ENCODE measurements at places on chromosomes 13 and 19.

GRCh38 chr13:60642552-60642951 lies 245.5 kb downstream of the TDRD3 start:
- no peak for DNase-seq

DNA sequence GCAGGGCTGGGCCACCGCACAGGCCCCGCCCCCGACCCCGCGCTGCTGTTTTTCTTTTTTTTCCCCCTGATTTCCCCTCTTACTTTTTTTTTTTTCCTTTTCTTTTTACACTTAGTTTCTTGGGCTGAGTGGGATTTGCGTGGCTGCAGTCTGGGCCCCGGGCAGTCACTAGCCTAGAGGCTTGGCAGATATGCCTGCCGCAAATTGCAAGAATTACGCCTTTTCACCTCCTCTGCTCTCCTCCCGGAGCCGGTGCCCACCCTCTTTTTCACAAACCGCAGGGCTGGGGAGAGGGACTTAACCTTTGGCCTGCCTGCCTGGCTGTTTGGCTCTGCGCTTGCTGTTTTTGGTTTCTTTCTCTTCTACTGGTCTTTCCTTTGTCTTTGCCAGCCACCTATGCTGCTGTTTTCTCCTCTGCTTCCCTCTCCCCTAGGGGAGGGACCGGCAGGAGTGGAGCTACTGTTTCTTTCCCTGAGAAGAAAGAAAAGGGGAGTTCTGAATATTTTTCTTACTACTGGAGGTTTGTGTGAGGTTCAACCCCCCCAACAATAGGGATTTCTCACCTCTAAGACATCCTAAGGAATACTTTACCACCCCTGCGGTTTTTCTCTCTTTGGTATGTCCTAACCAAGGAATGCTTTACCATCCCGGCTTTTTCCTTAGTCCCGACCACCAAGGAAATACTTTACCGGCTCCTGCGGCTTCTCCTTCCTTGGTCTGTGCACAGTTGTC lies 11.0 kb downstream of the ZNF552 start:
- DNase-seq: peak; percentile 43

GRCh38 chr19:34432797-34433196 lies 4.6 kb downstream of the UBA2 start:
- no peak for DNase-seq

- DNase-seq: no peak
These were observed 10.8 kb upstream of the HSPH1 start for GRCh38 chr13:31172535-31172934.

GRCh38 chr19:45419895-45420294 lies 3.8 kb downstream of the ERCC1 start:
- DNase-seq: no peak

DNA sequence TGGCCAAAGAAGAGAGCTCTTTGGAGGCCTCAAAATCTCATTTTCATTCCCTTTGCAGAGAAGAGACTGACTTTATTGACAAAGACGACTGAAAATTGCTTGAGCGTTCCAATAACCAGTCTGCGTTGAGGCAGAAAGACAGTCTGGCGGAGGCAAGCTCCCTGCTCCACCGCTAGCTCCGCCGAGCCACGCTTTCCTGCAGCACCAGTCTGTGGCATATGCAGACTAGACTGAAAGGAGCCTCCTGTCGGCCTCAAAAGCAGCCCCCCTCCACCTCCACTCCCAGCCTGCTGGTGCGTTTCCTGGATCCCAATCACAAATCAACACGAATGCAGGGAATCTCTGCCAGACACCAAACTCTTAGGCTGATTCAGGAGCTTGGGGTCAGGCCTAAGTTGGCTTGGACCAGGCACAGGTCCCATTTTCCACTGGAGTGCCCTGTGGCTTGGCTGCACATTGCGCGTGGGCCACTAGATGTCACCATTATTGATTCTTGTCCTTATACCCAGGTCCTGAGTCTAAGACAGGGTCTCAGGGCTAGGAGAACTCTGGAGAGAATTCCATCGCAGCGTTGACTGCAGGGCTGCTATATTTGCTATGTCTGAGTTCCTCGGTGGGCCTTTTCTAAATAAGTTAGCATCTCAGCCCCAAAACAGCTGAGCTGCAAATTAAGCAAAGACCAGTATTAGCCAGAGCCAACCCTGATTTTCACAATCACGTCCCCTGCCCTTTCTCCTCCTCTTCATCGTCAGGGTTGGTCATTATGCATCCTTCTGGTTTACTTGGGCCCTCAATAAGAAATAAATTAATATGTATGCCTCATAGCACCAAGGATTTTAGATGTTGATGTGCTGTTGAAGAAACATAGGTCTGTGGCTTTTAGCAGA lies 5.2 kb upstream of the ZNF507 start:
- no peak for DNase-seq

DNA sequence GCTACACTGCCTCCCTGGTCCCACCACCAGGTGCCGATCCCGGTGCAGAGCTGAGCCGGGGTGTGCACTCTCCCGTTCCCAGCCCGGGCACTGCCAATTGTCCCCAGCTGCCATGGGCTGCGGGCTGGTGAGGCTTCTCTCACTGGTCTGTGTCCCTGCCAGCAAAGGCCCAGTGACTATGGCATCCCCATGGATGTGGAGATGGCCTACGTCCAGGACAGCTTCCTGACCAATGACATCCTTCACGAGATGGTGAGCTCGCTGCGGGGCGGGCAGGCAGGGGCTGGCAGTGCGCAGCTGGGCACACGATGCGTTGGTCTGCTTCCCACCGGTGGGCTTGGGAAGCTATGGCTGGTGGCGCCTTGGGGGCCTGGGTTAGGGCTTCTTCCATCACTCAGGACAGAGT lies 14.6 kb downstream of the MPND start:
- DNase-seq: no peak

- no peak for DNase-seq
These were observed 12.5 kb downstream of the VSIG10L start for GRCh38 chr19:51329411-51329810.

DNA sequence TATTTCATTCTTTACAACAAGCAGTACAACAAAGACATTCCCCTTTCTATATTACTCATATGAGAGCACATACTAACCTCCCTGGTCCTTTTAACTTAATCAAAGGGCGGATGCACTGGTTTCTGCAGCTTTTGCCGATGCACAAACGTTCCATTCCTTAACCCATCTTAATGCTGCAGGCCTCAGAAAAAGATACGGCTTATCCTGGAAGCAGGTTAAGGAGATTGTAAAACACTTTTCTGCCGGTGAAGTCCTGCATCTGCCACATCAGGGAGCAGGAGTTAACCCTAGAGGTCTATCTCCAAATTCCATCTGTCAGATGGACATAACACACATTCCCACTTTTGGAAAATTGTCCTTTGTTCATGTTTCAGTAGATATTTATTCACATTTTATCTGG lies 11.5 kb upstream of the ZNF814 start:
- no peak for DNase-seq

DNA sequence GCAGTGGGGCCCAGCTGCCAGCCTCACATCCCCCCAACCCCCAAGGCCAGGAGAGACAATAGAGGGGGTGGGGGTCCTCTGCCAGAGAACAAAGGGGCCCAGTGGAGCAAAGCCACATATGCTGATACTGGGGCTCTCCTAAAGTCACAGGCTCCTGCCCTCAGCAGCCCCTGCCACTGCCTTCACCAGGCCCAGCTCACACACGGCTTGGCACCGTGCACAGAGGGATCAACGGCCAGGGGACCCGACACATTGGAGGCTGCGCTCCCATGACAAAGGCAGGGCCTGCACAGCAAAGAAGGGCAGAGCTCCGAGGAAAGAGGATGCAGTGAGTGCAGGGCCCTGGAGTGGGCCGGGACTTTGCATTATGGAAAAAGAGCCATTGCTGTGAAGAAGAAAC lies 146.4 kb downstream of the KDM4B start:
- no peak for DNase-seq

DNA sequence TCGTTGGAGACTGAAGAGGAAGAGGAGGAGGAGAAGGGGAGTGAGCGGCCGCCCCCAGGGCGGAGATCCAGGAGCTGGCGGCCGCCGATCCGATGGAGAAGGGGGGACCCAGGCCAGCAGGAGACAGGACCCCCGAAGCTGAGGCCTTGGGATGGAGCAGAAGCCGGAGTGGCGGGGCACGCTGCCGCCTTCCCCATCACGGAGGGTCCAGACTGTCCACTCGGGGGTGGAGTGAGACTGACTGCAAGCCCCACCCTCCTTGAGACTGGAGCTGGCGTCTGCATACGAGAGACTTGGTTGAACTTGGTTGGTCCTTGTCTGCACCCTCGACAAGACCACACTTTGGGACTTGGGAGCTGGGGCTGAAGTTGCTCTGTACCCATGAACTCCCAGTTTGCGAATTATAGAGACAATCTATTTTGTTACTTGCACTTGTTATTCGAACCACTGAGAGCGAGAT lies 1.8 kb downstream of the GADD45B start:
- DNase-seq: no peak

- DNase-seq: no peak
These were observed at the start of gene ERFL for GRCh38 chr19:41928221-41928683. TSS of gene ERFL (minus strand) at chr19:41928449. CDS start at chr19:41912919, 15,530 bp downstream.

DNA sequence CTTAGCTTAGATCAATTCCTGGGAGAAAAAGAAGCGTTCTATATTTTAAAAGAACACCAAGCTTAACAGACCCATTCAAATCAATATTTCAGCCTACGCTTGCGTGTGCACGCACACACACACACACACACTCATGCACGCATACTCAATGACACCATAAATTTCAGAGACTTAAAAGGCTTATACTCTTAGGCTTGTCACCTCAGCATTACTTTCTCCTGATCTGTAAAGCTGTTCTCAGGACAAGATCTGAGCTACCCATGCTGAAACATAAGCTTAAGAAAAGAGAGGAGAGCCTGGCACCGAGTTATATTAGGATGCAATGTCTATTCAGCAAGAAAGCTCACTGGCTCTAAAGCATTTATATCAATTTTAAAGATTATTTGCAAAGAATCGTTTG lies 368.5 kb downstream of the FGF14 start:
- no peak for DNase-seq

DNA sequence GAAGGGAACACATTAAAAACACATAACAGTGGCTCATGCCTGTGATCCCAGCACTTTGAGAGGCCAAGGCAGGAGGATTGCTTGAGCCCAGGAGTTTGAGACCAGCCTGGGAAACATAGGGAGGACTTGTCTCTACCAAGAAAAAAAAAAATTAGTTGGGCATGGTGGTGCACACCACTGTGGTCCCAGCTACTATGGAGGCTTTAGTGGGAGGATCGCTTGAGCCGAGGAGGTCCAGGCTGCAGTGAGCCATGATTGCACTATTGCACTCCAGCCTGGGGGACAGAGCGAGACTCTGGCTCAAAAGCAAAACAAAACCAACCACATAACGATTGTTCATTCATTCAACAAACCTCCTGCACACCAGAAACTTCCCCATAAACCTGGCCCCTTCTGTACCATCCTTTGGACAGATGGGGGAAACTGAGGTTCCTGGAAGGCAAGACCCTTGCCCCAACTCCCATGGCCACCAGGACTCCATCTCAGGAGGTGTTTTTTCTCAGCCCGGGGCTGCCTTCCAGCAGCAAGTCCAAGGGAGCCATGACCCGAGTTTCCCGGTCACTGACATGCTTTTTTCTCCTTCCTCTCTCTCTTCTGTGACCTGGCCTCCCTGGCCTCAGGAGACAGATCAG lies 4.3 kb downstream of the FOSB start:
- no peak for DNase-seq

DNA sequence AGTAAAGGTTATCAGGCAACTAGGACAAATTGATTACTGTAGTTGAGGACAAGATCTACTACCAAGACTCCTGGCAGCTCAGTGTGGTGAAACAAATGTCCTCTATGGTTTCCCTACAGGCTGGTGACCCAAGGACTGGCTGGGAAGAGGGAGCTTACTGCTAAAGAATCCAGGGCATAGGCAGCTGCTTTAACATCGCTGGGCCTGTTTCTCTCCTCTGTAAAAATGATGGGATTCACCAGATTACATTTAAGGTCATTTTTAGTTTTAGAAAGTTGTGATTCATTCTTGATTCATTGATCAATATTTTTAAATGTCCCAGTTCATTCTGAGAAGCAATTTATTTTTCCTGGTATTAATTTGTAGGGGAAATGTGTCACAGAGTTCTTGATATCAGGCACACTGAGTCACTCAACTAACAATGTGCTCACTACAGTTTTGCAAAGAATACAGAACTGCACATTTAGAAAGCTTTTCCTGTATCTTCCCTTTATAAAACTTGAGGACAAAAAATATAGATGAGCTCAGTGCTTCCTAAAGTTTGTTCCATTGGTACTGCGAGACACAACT lies 19.6 kb upstream of the FAM124A start:
- DNase-seq: no peak

DNA sequence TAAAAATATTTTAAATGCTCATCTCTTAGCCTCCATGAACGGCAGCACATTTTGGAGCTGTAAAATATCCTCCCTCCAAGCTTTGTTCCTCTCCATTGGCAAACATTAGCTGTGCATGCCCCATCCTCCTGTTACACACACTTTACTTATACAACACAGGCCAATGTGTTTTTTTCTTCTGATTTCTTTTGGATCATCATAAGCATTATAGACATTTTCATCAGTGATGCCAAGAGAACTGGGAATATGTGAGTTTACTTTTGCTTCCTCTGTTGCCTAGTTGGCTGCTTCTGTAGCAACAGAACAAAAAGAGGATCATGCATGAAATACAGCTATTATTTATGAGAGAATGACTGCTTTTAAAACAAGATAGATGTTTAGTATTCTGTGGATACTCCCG lies 142.6 kb downstream of the PCDH9 start:
- no peak for DNase-seq

DNA sequence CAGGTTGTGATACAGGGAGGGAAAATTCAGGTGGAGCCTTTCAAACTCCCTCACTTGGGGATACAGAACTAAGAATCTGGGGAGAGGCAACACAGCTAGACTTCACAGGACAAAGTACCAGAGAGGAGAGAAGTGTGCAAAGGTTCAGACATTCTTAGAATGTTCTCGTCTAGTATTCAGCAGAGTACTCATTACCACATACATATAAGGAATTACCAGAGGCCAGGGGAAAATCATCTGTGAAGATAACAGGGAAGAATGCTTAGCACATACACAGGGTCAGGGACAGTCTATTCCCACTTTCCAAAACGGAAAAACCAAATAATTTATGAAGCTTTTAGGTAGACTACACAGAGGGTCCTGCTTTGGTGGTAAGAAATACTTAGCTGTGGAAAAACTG lies 58.1 kb downstream of the TRPC4 start:
- DNase-seq: no peak

GRCh38 chr19:49462492-49462891 lies 9.5 kb downstream of the ALDH16A1 start:
- DNase-seq: no peak

- no peak for DNase-seq
These were observed 676.7 kb upstream of the SPRY2 start for GRCh38 chr13:81017513-81018152.
